ENCODE measurements at places on chromosomes 3 and 15. TPM values are rescaled to one million over a fixed set of nuclear protein-coding genes. Genes with fewer than 3 reads are reported as not detected.

The RASGRF1 gene
- 16.9 TPM for total RNA-seq

The TRIM42 gene
- total RNA-seq, result not detected

The MYRIP gene
- total RNA-seq, result 13.5 TPM

The KNG1 gene
- not detected for total RNA-seq

The EFHB gene
- total RNA-seq, result 0.64 TPM

The HGD gene
- 0.45 TPM for total RNA-seq

The PROS1 gene
- 16.1 TPM for total RNA-seq

The TMF1 gene
- total RNA-seq, result 33.7 TPM

The GPR15 gene
- total RNA-seq, result not detected

The GPR149 gene
- total RNA-seq, result 2.7 TPM

The GCHFR gene
- total RNA-seq, result 3.4 TPM

The NOX5 gene
- 0.09 TPM for total RNA-seq

The CCDC13 gene
- total RNA-seq, result 1.4 TPM

The TPRG1 gene
- total RNA-seq, result 3.4 TPM

The CIB1 gene
- 3.6 TPM for total RNA-seq

The MESP2 gene
- total RNA-seq, result 0.27 TPM

The LRRC31 gene
- total RNA-seq, result not detected

The NAA80 gene
- total RNA-seq, result 4.2 TPM

The AMT gene
- total RNA-seq, result 3.9 TPM

The SPATA16 gene
- not detected for total RNA-seq

The NRROS gene
- total RNA-seq, result 1.9 TPM

The ZPLD1 gene
- total RNA-seq, result 0.54 TPM

The GOLGA6B gene
- not detected for total RNA-seq

The RABL3 gene
- 17.7 TPM for total RNA-seq

The SAXO2 gene
- 13.8 TPM for total RNA-seq

The IGSF10 gene
- 3.9 TPM for total RNA-seq

The ZNF774 gene
- total RNA-seq, result 6.1 TPM

The NIPA2 gene
- 45.6 TPM for total RNA-seq

The ZFYVE19 gene
- total RNA-seq, result 15.4 TPM

The DNAJA4 gene
- 26.5 TPM for total RNA-seq

The GOLGA8M gene
- 0.82 TPM for total RNA-seq

The FEZF2 gene
- 0.09 TPM for total RNA-seq

The FBXO40 gene
- not detected for total RNA-seq

The GALNT15 gene
- 27.5 TPM for total RNA-seq

The ISL2 gene
- not detected for total RNA-seq

Measured in cerebellum (tissue), 4 donors.